HS-27A (cell line): ENCODE measurements at places on chromosomes 1 and 21.

DNA sequence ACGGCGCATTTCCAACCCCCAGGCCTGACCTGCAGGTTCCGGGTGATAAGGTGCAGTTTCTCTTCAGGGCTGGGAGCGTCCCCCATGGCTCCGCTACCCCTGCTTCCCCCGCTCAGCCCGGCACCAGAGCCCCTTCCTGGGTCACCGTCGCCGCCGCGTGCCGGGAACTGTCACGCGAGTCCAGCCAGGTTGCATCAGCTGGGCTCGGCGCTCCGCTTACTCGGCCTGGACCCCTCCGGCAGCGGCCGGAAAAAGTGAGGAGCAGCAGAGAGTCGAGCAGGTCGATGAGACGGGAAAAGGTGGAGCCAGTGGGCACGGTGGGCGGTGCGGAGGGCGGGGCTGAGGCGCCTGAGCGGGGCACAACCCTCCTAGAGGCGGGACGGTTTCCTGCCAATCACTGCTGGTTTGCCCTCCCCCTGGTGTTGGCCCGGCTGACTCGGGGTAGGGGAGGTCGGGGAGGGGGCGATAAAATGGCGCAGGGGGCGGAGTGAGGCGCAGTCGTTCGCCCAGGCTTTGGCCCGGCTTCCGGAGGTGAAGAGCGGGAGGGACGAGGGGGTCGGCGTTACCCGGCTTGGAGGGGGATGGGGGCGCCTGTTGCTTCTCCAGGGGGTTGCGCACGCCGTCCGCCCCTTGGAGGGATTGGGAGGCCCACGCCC lies at the start of the genes S100PBP and YARS1:
TSS of gene S100PBP (plus strand) at position 495 of the 656 bp plus-strand sequence. CDS start 8,447 bp downstream, outside the sequence.
TSS of gene YARS1 (minus strand) at position 200 of the 656 bp plus-strand sequence. CDS start at position 86, 114 bp downstream.
- DNase-seq, result peak; percentile 97

GRCh38 chr1:171212607-171213351 lies 27.7 kb downstream of the FMO2 start:
- DNase-seq, result no peak

GRCh38 chr1:186681121-186681520 lies 898 bp upstream of the PTGS2 start:
- no peak for DNase-seq

DNA sequence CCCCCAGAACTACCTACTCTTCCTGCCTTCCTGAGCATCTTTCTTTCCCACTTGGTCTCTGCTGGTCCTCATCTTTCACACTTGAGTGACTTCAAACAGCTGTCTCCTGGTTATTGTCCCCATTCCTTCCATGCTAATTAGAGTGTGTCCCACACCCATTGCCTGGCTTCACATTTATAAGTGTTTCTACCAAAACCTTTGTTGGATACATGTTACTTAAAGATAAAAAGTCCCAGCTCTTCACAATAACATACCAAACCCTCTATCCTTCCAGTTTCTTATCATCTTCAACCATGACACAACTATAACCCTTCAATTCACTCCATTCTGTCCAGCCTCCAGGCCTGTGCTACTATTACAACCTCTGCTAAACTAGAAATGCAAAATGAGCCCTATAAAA lies 41.0 kb downstream of the VCAM1 start:
- no peak for DNase-seq

DNA sequence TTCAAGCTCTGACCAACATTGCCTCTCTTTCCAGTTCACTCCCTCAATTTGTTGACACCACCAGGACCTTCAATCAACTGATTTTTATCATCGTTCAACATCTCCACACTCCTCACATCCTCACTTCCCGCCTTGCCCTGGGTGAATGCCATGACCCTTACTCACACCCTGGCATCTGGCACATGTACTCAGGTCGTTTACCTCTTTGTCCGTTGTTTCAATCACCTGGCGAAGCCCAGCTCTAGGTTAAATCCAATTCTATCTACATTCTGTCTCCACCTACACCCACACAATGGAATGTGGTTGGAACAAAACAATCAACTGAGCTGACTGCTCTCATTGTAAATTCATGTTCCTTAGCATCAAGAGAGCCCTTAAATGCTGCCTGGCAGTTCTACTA lies 24.2 kb upstream of the TBX15 start:
- DNase-seq, result no peak

DNA sequence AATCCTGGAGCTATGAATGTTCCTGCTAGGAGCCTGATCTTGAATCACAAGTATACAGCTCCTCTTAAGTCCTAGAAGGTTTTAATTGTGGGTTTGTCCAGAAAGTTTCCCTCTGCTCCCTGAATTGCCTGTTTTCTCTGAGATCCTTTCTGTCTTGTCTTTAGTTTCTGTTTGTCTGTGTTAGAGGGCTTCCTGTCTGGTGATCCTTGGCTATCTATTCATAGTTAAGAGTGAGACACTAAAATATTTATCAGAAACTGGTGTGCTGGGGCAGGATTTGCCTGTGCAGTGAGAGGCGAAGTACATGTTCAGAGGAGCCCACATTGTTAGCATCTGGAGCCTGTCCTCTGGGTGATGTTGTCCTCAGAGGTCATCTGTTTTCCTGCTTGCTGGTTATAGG lies 45.4 kb downstream of the ETS2 start:
- DNase-seq, result no peak

GRCh38 chr1:226679853-226680516 lies 59.1 kb downstream of the ITPKB start:
- DNase-seq, result no peak

DNA sequence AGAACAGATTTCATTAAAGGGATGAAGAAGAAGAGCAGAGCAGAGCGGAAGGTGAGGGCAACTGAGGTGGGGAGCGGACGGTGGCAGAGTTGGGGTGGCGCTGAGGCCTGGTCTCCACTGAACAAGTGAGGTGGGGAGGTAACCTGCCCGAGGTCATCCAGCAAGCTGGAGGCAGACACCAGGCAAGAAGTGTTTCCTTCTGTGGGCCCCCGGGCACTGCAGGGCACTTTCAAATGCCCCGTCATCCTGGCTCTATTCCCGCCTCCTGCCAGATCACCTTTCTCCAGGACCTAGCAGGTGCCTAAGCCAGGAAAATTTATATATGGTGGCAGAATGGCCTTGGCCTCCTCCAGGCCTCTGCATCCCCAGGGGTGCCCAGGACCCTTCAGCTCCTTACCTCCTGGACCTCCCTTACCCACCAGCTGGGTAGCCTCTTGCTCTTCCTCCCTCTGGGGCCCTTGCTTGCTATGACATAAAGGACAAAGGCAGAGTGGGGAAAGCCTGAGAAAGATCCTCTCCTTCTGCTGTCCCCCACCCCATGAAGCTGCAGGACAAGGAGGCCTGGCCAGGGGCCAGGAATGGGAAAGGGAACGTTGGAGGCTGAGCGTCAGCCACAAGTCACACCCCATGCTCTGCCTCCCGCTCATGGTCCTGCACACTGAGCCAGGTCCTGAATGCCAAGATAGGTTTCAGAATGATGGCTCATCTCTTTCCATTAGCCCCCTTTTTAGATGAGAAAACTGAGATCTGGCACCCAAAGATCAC lies 29.0 kb downstream of the VWA5B1 start:
- no peak for DNase-seq

GRCh38 chr1:245558069-245558468 lies 403.3 kb downstream of the KIF26B start:
- DNase-seq, result no peak

- DNase-seq, result no peak
Measured at GRCh38 chr1:78726686-78727085, 77.1 kb downstream of the IFI44 start.

DNA sequence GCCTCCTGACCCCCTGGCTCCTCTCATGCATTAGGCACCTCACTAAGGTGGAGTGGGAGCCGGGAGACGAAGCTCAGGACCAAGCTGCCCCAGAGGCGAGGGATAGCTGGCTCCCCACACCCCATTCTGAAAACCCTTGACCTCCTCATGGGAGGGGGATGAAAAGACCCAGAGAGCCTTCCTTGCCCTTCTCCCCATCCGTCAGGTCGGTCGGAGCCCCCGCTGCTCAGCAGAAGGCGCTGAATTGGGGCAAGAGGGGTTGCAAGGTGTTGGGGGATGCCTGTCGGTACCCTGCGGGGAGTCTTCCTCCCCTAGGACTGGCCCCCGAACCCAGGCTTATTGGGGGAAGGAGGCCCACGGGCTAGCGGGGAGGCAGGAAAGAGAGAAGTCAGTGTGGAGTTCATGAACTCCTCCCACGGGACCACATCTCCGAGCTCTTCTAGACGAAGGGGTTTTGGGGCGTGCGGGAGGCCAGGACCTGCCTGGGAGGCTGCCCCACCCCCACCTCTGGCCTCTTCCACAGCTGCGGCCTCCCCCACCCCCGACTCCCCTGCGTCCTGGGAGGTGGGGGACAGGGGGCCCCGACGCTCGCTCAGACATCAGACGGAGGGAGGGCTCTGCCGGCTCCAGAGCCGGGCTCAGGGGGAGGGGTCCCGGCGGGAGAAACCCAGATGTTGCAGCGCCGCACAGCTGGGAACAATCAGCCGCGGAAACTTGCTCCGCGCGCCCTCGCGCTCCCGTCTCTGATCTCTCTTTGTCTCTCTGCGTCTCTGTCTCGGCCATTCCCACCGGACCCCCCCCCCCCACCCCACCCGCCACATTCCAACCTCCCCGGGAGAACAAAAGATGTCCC lies 719 bp downstream of the MFAP2 start:
- no peak for DNase-seq

DNA sequence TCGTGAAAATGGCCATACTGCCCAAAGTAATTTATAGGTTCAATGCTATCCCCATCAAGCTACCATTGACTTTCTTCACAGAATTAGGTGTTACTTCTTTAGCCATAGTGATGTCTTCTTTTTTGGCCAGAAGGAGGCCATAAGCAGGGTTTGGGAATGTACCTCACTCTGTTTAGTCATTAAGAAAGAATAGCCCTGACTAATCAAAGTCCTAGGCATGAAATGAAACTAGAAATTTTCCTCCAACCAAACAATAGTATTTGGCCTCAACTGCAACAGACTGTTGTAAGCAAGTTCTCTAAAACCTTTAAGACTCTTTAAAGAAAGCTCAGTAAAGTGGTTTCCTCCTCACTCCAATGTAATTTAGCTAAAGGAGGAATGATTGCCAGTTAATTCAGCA lies 163.9 kb downstream of the AKT3 start:
- DNase-seq, result no peak

DNA sequence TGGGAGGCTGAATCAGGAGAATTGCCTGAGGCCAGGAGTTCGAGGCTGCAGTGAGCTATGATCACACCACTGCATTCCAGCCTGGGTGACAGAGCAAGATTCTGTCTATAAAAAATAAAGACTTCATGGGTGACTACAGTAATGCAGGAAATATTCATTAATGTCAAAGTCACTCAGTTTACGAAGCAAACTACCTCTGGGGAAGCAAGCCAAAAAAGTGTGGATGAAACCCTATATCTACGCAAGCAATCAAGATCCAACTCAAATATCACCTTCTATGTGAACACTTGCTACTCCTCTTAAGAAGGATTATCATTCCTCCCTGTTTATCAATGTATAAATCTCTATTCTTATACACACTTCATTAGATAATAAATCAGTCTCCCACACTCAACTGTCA lies 434.8 kb downstream of the SETD4 start:
- no peak for DNase-seq

GRCh38 chr1:99788896-99789295 lies 22.5 kb upstream of the FRRS1 start:
- no peak for DNase-seq

DNA sequence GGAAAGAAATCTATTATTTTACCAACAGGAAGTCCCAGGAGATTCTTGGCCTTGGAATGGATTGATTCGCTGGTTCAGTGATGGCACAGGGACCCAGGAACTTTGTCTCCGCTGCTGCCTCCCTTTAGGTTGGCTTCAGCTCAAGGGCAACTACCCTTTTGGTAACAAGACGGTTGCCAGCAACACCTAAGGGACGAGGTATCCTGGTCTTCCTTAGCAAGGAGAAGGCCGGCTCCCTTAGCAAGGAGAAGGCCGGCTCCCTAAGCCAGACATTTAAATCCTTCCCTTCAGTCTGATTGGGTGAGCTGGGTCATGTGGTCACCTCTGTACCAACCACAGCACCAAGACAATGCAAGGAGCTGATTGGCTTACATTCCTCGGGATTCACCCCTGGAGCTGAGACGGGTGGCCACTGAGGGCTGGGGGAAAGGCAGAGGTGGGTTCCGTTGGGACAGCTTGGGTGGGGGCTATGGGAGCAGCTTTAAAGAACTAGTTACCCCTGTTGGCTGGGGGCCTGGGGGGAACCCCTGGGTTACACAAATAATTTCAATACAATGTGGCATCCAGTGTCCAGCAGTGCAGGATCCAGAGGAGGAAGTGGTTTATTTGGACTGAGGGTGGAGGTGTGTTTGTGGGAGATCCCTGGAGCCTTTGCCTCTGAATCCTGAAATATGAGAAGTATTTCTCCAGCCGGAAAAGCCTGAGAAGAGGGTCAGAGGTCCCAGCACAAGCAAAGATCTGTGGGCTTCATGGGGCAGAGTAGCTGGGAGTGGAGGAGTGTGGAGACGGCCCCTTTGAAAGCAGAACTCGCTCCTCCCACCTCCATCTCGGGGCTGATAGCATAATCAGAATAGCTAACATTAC lies 20.7 kb upstream of the CLIC4 start:
- DNase-seq, result peak; percentile 96
